ENCODE measurements at places on chromosomes 3 and 15. TPM values are rescaled to one million over a fixed set of nuclear protein-coding genes. Genes with fewer than 3 reads are reported as not detected.

DNA sequence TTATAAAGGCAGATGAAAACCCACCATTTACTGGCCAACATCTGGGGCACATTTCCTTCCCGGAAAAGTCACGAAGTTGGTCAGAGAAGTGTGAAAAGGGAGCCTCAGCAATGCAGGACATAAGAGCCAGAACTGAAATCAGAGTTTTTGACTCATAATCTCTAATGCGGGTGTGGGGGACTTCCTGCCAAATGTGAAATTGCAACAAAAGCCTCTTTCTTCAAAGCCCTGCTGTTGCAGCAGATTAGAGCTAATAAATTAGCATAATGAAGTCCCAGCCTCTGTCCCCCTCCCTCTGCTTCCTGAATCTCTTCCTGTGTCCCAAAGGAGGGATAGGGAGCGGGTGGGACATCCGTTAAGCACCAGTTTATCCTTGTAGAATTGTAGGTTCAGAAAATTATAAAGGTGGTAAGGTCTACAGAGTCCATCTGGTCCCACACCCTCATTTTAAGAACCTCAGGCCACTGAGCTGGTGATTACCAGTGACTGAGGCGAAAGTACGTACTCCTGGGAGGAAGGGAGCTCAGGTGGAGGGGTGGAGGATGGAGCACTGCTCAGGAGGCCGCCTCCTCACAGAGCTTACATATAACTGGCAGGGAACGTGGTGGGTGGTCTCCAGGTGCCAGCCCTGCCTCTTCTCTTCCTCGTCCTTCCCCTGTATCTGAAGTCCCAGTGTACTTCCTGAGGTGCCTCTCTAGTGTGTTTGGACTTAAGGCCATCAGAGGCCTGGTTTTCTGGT is 35.0 kb downstream of the ST6GAL1 start:
- H3K27ac ChIP-seq = peak overlapping the region; percentile 42
- H3K4me1 ChIP-seq = peaks cover 33% of the 10 kb centered on the region
- no peaks in the 10 kb centered on the region for H3K27me3 ChIP-seq
- H3K36me3 ChIP-seq = peaks cover 24% of the 10 kb centered on the region

DNA sequence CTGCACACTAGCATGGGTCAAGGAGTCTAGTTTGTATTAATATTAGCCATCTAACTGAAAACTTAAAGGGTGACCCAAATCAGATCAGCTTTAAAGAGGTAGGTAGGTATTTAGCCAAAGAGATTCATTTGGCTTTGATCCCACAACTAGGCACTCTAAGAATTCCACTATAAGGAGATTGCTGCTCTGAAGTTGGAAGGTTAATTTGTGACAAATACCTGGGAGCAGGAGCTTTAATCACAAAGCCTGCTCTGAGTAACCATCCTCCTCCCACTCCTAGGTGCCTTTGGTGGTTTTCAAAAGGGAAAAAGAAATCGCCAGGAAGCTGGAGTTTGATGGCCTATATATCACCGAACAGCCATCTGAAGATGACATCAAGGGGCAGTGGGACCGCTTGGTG is 120.3 kb upstream of the CHRM5 start:
- H3K27ac ChIP-seq = no peak overlapping the region
- H3K27me3 ChIP-seq = peaks cover 4% of the 10 kb centered on the region
- DNase-seq = no peak
- H3K4me3 ChIP-seq = no peak overlapping the region
- no peaks in the 10 kb centered on the region for H3K4me1 ChIP-seq

GRCh38 chr15:68209735-68210408 is 4.7 kb upstream of the CALML4 start:
- no peak overlapping the region for H3K4me3 ChIP-seq
- no peaks in the 10 kb centered on the region for H3K27me3 ChIP-seq
- H3K36me3 ChIP-seq = peaks cover 22% of the 10 kb centered on the region
- DNase-seq = peak; percentile 48
- H3K4me1 ChIP-seq = peaks cover 13% of the 10 kb centered on the region

GRCh38 chr3:112114576-112115160 is 18.4 kb downstream of the GCSAM start:
- peaks cover 3% of the 10 kb centered on the region for H3K36me3 ChIP-seq
- no peak overlapping the region for H3K4me3 ChIP-seq
- H3K4me1 ChIP-seq = peaks cover 22% of the 10 kb centered on the region
- H3K27me3 ChIP-seq = no peaks in the 10 kb centered on the region
- no peak for DNase-seq
- H3K27ac ChIP-seq = peak overlapping the region; percentile 18

DNA sequence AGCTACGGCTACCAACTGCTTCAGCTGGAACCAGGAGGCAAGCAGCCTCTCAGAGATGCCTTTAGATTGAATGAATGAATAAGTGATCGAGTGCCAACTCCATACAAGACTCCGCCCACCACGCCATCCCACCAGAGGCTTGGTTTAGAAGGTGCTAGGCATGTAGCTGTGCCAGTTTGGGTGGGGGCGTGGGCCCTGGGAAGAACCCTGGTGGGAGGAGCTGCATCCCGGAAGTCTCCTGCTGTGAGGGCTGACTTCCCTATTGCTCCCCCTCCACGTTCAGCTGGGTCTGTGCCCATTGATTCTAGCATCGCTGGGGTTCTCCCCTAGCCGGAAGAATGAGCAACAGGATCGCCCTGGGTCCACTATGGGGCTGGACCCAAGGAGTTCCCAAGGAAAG is 20.9 kb downstream of the LINGO1 start:
- DNase-seq = no peak
- H3K4me3 ChIP-seq = no peak overlapping the region
- H3K27me3 ChIP-seq = no peaks in the 10 kb centered on the region
- no peaks in the 10 kb centered on the region for H3K4me1 ChIP-seq
- H3K27ac ChIP-seq = no peak overlapping the region
- no peaks in the 10 kb centered on the region for H3K36me3 ChIP-seq

GRCh38 chr3:3443482-3443881 is 264.0 kb upstream of the CRBN start:
- no peaks in the 10 kb centered on the region for H3K4me1 ChIP-seq
- H3K4me3 ChIP-seq = no peak overlapping the region
- no peak for DNase-seq
- H3K27ac ChIP-seq = no peak overlapping the region
- no peaks in the 10 kb centered on the region for H3K27me3 ChIP-seq
- no peaks in the 10 kb centered on the region for H3K36me3 ChIP-seq

DNA sequence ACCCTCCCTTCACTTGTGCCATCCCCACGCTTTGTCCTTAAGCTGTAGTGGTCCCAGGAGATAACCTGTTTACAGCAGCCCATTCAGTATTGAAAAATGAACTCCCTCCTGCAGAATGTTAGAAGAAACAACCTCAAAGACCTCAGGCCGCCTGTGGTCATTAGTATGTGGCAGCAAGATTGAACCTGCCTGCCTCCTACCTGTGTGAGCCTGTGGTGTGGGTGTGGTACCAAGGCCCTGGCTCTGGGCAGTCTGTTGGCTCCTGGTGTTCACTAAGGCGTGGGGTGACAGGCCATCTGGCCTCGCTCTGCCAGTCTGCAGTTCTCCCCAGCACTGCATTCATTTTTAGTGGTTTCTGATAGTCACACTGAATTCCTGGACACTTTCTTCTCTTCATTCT is 21.0 kb downstream of the LSM3 start:
- H3K36me3 ChIP-seq = peaks cover 20% of the 10 kb centered on the region
- no peak overlapping the region for H3K27ac ChIP-seq
- no peak overlapping the region for H3K4me3 ChIP-seq
- no peaks in the 10 kb centered on the region for H3K27me3 ChIP-seq

- no peak overlapping the region for H3K4me3 ChIP-seq
- no peak overlapping the region for H3K27ac ChIP-seq
- no peaks in the 10 kb centered on the region for H3K4me1 ChIP-seq
- no peak for DNase-seq
These were observed 362.3 kb upstream of the RGMA start for GRCh38 chr15:93451265-93451664.

DNA sequence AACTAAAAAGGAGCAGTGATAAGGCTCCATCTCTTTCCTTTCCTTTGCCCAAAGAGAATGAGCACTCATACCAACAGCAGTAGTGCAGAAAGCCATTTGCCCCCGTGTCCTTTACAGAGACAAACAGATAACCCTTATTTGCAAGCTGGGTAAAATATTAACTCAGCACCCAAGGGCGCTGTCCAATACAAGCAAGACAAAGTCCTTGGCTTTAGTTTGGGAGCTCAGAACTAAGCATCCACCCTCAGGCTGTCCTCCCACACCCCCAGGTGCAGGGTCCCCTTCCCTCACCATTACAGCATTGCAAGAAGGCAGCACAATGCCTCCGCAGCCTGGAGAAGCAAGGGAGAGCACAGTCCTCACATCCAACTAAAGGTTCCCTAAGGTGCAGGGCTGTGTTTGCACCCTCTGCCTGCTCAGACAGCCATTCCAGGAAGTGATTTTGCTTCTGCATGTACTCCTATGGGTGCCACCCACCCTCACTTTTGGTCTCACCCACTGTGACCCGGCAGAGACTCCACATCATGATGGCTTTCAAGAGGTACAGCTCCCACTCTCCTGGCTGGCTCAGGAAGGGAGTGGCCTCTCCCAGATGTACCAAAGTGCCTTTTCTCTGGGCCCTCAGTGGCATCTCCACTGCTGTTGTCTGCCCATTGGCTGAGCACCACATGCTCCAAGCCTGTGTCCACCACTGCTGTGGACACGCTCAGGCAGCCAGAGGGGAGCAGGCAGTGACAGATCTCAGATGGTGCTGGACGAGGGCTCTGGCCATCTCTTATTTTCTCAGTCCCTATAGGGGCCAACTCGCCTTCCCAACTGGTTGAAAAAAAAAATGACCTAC is 34.1 kb upstream of the HES1 start:
- DNase-seq = no peak
- no peaks in the 10 kb centered on the region for H3K36me3 ChIP-seq

DNA sequence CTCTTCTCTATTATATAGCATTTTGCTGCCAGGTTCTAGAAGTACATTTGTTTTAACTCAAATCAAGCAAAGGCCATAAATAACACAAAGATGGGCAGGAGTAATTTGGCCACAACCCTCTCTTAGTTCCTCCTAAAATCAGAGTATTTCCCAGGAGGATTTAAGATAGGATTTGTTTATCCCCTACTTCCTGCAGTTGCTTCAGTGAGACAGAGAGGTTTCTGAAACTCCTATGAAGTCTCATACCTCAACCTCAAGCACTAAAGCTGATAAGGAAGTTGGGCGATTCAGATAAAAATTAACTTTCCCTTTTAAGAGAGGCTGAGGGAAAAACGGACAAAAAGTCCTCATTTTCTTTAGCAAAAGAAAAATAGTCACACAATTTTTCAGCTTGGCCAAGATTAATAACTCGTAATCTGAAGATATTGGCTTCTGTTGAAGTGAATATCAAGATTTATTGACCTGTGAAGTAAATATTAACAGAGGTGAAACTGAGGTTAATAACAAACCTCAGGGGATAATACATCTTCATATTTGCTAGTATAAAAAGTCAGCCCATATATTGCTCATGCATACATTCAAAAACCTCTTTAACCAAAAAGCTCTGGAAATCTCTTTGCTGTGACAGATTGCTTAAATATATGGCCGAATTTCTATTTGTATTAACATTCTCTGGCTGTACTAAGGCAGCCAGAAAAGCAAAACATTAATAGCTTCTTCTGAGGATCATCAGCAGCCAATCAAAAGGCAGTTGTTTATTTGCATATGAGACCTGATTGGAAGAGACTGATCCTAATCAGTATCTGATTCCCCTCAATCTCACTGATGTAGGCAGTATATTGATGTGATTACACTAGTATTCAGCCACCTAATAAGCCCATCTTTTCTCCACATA is 90.6 kb upstream of the GADL1 start:
- H3K27ac ChIP-seq = no peak overlapping the region
- peaks cover 9% of the 10 kb centered on the region for H3K27me3 ChIP-seq
- H3K4me3 ChIP-seq = no peak overlapping the region
- H3K36me3 ChIP-seq = no peaks in the 10 kb centered on the region
- DNase-seq = no peak

DNA sequence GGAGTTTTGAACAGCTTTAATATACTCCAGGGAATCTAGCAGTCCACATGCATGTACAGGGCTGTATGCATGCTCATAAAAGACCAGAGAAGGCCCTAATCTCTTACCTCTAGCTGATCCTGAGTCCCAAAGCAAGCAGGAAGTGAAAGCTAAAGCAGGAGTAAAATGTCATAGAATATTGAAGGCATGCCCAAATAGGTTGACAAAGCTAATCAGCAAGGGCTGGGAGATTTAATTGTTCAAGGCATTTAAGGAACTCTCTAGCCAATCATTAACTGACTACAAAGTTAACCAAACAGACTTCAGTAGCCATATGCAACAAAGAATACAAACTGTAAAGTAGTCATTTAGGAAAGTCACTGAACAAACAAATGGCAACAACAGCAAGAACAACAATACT is 85.8 kb upstream of the KBTBD8 start:
- H3K4me1 ChIP-seq = no peaks in the 10 kb centered on the region
- H3K4me3 ChIP-seq = no peak overlapping the region
- H3K27me3 ChIP-seq = peaks cover 6% of the 10 kb centered on the region
- DNase-seq = no peak

DNA sequence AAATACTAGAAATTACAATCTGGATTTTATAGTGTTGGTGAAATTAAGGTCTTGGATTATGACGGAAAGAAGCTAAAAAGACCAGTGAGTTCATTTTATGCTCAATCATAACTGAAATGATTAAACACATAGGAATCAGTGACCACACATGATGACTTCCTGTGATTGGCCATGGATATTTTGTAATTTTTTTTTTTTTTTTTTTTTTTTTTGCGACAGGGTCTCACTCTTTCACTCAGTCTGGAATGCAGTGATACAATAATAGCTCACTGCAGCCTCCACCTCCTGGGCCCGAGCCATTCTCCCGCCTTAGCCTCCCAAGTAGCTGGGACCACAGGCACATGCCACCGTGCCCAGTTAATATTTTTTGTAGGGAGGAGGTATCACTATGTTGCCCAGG is 47.4 kb downstream of the PAQR5 start:
- H3K4me1 ChIP-seq = no peaks in the 10 kb centered on the region
- peaks cover 4% of the 10 kb centered on the region for H3K27me3 ChIP-seq
- H3K36me3 ChIP-seq = no peaks in the 10 kb centered on the region
- no peak overlapping the region for H3K27ac ChIP-seq
- DNase-seq = no peak

Gene PLA2G4E
- total RNA-seq = not detected

Gene SOX14
- not detected for total RNA-seq

Gene RLBP1
- total RNA-seq = not detected
